ENCODE measurements at places on chromosomes 4 and X.

- DNase-seq, result no peak
Observed at GRCh38 chr4:147964266-147964880, 232.5 kb downstream of the ARHGAP10 start.

- no peak for DNase-seq
Observed at GRCh38 chr4:164252286-164252685, 501.6 kb upstream of the SMIM31 start.

DNA sequence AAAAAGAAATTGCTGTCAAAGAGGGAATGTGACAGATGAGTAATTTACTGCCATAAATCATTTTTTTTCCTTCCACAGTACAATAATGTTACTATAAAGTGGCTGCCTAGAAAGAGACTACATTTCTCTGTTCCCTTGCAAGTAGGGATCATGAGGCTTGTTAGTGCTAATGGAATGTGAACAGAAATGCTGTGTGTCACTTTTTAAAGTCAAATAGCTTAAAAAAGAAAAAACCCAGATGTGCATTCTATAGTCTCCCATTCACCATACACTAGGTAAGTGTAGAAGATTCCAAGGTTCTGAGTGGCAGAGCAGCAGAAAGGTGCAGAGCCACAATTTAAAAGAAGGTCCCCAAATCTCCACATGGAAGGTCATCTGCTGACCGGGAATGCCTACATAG, 328.4 kb downstream of the CAMK2D start:
- DNase-seq, result no peak

- DNase-seq, result no peak
Observed at GRCh38 chrX:80430826-80431504, 10.7 kb downstream of the TENT5D start.

DNA sequence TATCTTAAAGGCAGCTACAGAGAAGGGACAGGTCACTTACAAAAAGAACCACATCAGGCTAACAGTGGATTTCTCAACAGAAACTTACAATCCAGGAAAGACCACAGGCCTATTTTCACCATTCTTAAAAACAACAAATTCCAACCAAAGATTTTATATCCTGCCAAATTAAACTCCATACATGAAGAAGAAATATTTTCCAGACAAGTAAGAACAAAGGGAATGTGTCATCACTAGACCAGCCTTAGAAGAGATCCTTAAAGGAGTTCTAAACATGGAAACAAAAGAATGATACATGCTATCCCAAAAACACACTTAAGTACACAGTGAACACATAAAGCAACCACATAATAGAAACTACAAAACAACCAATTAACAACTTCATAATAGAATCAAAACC, 105.6 kb downstream of the ANXA10 start:
- no peak for DNase-seq

DNA sequence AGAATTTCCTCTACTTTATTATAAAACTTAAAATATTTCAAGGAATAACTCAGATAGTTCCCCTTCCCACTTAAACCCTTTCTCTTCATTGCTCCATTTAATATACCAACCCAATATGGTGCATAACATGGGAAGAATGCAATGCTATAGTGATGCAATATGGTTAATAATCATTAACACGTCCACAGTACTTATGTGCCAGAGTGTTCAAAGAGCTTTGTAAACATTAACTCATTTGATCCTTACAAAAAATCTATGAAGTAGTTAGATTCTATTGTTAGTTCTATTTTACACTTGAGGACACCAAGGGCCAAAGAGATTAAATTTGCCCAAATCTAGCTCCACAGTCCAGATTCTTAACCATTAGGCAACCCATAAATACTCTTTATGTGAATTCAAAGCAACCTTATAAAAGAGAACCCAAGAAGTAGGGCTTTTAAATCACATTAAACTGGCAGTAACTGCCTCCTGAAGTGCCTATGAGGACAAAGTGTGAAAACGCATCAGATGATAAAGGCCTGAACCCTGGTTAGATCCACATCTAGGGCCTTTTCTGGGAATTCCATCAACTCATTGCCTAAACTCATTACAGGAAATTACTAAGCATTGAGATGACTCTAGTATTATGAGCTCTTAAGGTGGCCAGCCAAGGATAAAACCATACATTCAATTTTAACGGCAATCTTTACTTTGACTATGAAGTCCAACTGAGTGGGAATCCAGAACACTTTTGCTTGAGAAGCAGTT, 94.3 kb downstream of the AREG start:
- DNase-seq, result no peak

GRCh38 chr4:153479101-153479500, 12.9 kb downstream of the TMEM131L start:
- DNase-seq, result no peak

GRCh38 chr4:78439328-78439727, 112.2 kb upstream of the ANXA3 start:
- DNase-seq, result no peak

GRCh38 chr4:106615961-106616360, 247.4 kb upstream of the GIMD1 start:
- no peak for DNase-seq

All from fibroblast of skin of left biceps (primary cell).